ENCODE measurements at places on chromosomes 2 and 18. TPM values are rescaled to one million over a fixed set of nuclear protein-coding genes. Genes with fewer than 3 reads are reported as not detected.

TSHZ1 gene
- 5.7 TPM for total RNA-seq

IL1R1 gene
- total RNA-seq = 6.3 TPM

FEZ2 gene
- total RNA-seq = 61.6 TPM

PLEK gene
- total RNA-seq = 9.4 TPM

GLI2 gene
- total RNA-seq = 3.1 TPM

TRAF3IP1 gene
- total RNA-seq = 4.2 TPM

CYTIP gene
- total RNA-seq = 1.0 TPM

CD207 gene
- total RNA-seq = under 0.01 TPM

FOSL2 gene
- total RNA-seq = 10.4 TPM
